ENCODE measurements at places on chromosomes 6 and 20. TPM values are rescaled to one million over a fixed set of nuclear protein-coding genes. Genes with fewer than 3 reads are reported as not detected.

RIPOR3 gene
- total RNA-seq: 11.0 TPM

TINAG gene
- not detected for total RNA-seq

ZC2HC1B gene
- not detected for total RNA-seq

DEFB124 gene
- not detected for total RNA-seq

GHRH gene
- not detected for total RNA-seq

IL20RA gene
- total RNA-seq: 10.9 TPM

DNA sequence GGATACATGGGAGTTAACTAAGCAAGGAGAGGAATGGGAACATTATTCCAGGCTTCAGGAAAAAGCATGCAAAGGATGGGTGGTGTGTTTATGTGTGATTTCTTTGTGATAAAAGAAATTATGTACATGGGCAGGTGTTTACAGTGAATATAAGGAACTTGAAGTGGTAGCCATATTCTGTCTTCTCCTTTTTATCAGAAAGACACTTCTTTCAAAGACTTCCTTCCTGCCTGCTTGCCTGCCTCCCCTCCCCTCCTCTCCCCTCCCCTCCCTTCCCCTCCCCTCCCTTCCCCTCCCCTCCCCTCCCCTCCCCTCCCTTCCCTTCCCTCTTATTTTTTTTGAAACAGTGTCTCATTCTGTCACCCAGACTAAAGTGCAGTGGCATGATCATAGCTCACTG is 14.4 kb downstream of the CYB5R4 start:
- H3K4me3 ChIP-seq: no peak overlapping the region
- no peaks in the 10 kb centered on the region for H3K36me3 ChIP-seq

GRCh38 chr20:25065625-25066338 is 7.8 kb upstream of the ACSS1 start:
- no peak overlapping the region for H3K27ac ChIP-seq
- no peak for DNase-seq
- no peaks in the 10 kb centered on the region for H3K36me3 ChIP-seq
- peaks cover 20% of the 10 kb centered on the region for H3K27me3 ChIP-seq
- no peak overlapping the region for H3K4me3 ChIP-seq
- H3K4me1 ChIP-seq: peaks cover 9% of the 10 kb centered on the region

DNA sequence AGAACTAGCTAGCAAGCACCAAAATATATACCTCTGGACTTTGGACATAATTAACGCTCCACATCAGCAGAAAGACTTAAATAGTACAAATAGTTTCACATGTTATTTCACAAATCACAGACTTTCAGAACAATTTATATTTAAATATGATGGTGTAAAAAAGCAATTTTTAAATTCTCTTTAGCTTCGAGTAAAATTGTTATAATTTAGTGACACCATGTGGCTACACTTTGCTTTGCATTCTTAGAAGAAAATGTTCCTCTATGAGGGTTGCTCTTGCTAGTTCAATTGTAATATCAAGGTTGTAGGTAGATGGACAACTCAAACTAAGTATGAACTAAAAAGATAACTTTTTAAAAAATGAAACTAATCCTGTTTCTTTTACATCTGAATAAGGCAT is 69.0 kb downstream of the BTBD9 start:
- H3K4me1 ChIP-seq: peaks cover 21% of the 10 kb centered on the region
- no peak overlapping the region for H3K27ac ChIP-seq
- H3K27me3 ChIP-seq: no peaks in the 10 kb centered on the region
- H3K36me3 ChIP-seq: peaks cover 1% of the 10 kb centered on the region

DNA sequence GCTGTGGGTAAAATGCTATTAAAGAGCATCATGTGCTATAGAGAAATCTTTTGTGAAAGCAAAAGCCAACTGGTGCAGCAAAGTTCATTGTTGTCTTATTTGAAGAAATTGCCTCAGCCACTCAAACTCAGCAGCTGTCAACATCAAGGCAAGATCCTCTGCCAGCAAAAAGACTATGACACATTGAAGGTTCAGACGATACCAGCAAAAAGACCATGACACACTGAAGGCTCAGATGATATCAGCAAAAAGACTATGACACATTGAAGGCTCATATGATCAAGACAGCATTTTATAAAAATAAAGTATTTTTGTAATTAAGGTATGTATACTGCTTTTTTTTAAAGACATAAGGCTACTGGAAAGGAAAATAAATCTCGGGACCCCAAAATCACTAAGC is 118.4 kb upstream of the RUNX2 start:
- no peak for DNase-seq
- no peaks in the 10 kb centered on the region for H3K4me1 ChIP-seq
- H3K4me3 ChIP-seq: no peak overlapping the region
- no peak overlapping the region for H3K27ac ChIP-seq
- H3K27me3 ChIP-seq: no peaks in the 10 kb centered on the region
- H3K36me3 ChIP-seq: no peaks in the 10 kb centered on the region

GRCh38 chr20:25315418-25316210 is 67.7 kb downstream of the PYGB start:
- peak; percentile 34 for DNase-seq
- peaks cover 30% of the 10 kb centered on the region for H3K4me1 ChIP-seq
- no peak overlapping the region for H3K27ac ChIP-seq
- H3K4me3 ChIP-seq: no peak overlapping the region

DNA sequence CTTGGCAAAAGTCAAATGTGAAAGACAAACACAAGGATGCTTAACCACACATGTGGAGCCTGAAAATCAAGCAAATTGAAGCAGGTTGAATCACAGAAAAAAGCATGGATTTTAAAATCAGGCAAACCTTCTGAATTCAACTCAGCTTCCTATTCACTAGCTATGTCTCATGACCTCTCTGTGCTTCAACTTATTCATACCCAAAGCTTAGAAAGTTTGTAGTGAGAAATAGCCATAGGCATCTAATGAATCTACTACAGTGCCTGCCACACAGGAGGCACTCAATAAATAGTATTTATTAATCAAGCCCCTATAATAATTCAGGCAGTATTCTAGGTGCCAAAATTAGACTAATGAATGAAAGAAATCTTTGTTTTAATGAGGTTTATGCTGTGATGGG is 112.2 kb upstream of the TNFAIP3 start:
- H3K27ac ChIP-seq: no peak overlapping the region
- peaks cover 6% of the 10 kb centered on the region for H3K4me1 ChIP-seq
- H3K4me3 ChIP-seq: no peak overlapping the region
- DNase-seq: no peak
- no peaks in the 10 kb centered on the region for H3K36me3 ChIP-seq

GRCh38 chr6:157741948-157742556 is 81.0 kb upstream of the SNX9 start:
- no peaks in the 10 kb centered on the region for H3K36me3 ChIP-seq
- H3K4me1 ChIP-seq: no peaks in the 10 kb centered on the region
- DNase-seq: no peak
- H3K27me3 ChIP-seq: no peaks in the 10 kb centered on the region

DNA sequence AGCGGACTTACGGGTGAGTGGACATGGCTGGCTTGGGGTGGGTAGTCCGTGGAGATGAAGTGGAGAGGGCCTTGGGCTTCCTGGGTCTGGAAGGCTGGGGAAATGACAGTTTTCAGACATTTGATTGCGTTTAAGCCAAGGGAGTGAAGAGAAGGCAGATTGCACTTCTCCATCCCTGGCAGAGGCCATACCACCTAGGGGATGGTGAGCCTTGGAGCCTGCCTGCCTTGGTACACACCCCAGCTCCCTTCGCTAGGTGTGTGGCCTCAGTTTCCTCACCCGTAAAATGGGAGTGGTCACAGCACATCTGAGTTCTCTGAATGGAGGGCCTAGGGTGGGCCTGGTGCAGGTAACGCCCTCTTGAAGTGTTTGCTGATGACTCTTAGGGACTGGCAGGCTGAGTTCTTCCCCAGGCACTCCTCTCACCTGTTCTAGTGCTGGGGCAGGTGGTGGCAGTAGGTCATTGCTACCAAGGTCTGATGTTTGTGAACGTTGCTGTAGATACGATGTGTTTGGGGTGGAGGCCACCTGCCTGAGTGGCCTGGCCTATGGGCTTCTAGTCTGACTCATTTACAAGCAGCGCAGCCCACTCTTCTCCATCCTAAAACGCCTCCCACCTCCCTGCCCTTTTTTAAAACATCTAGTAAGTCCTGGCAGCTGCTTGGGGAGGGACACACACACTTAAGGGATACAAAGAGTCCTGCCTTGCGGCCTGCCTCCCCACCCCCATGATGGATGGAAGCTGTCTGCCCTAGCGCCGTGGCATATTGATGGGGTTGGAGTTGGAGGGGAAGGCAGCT is 2.3 kb downstream of the RBM38 start:
- peak overlapping the region; percentile 67 for H3K27ac ChIP-seq
- peak; percentile 25 for DNase-seq
- H3K36me3 ChIP-seq: peaks cover 27% of the 10 kb centered on the region
